Posterior cingulate gyrus (tissue), 11 donors: ENCODE measurements at places on chromosomes 12 and 14.
A peak's percentile ranks its signal among the peaks of the same experiment; 100 is the strongest.

DNA sequence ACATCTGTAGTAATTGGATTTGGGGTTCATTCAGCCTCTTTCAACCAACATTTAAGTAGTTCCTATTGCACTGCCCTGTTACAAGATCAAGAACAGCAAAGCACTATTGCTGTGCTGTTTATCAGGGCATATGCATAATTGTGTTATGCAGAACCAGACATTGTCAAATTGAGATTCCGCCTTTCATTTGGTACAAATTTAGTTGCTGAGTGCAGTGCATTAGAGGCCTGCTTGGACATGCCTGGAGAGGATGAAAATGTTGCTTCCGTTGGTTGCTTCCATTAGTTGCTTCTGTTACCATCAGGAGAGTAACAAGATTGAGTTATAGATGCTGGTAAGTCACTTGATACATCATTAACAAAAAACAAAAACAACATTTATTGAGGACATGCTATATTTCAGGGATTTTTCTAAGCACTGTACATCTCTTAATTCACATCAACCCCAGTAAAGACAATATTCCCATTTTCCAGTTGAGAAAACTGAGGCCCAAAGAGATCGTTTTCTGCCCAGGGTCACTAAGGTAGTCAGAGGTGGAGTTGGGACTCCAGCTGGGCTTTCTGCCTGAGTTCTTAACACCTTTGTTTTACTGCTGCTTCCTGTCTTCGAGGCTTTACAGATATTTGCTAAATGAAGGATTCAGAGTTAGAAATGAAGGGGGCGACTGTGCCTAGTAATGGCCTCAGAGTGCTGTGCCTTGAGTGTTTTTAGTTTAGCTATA lies 79.3 kb downstream of the PPP2R5C start:
- no peak for DNase-seq

- no peak for DNase-seq
Observed at GRCh38 chr12:81078469-81079196, 754 bp downstream of the ACSS3 start.

- DNase-seq: no peak
Observed at GRCh38 chr12:64389154-64389553, 1.4 kb downstream of the C12orf56 start.

- no peak for DNase-seq
Observed at GRCh38 chr12:42356344-42356743, 30.4 kb downstream of the PPHLN1 start.

GRCh38 chr12:127509066-127509778 lies 757.7 kb upstream of the TMEM132C start:
- DNase-seq: no peak

GRCh38 chr14:72666610-72667009 lies 227.3 kb downstream of the DPF3 start:
- no peak for DNase-seq

DNA sequence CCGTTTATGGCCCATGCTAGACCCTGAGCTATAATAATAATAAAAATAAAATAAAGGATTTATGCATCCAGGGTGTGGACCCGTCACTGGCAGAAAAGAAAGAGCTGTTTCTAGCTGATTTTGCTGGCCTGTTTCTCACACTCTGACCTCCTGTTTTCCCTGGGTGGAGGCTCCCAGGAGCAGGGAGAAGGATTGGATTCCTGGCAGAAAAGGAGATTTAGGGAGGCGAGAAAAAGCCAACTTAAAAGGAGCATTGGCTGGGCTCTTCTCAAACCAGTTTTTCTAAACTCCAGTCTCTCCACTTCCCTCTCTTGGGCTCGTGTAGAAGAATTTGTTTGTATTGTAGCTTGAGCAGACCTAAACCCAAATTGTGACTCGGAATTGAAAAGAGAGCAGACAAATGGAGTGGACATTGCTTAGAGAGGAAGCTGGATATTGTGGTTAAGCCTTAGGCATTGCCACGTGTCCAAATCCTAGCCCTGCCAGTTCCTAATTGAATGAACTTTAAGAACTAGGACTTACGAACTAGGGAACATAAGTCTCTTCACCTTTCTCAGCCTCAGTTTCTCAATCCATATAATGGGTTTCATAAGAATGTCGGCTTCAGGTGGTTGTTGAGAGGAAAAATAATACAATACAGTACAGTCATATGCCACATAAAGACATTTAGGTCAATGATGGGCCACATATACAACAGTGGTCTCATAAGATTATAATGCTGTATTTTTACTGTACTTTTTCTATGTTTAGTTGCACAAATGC lies 14.4 kb upstream of the TBX5 start:
- no peak for DNase-seq

DNA sequence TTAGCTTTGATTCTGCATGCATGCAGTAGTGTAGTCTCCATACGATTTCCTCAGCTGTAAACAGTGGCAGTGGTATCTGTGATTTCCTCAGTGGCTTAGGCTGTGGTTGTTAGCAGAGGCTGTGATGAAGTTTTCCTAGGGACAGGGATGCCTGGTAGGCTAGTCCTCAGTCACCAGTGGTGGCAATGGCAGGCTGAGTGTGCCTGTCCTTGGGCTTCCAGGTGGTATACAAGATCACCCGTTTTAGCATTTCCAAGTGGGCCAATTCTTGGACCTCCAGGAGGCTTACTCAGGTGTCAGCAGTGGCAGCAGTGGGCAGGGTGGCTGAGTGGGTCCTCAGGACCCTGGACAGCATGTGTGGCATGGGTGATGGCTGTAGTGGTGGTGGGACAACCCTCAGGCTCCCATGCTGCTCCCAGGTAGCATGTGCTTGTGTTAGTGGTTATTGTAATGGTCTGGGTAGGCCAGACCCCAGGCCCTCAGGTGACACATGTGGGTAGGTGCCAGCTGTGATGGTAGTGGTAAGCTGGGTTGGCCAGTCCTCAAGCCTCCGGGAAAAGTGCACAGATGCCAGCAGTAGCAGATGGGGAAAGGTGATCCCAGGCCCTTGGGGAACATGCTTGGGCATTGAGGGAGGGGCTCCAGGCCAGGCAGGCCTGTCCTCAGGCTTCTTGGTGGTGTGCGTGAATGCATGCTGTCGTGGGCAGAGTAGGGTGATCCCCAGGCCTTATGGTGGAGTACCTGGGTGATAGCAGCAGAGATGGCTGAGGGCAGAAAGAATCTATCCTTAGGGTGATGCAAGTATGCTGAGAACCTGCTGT lies 146.5 kb downstream of the PAPOLA start:
- no peak for DNase-seq

- DNase-seq: peak; percentile 95
Observed at GRCh38 chr12:41531147-41531829, 343.2 kb downstream of the PDZRN4 start.

- DNase-seq: no peak
Observed at GRCh38 chr12:89752341-89752740, 43.7 kb upstream of the ATP2B1 start.

- no peak for DNase-seq
Observed at GRCh38 chr12:50747817-50748216, 16.1 kb upstream of the ATF1 start.

DNA sequence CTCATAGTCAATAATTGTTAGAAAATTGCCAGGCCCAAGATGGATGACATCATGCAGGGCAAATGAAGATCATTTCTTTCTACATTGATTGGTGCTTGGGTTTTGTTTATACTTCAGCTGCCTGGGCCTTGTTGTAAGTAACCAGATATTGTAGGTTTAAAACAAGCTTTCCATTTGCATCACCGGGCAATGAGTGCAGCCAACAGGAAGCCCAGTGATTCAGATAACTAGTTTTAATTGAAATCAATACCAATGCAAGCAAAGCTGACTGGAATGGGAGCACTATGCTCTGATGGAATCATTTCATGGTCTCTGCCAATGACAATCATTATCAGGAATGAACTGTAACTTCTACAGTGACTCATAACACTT lies 279.3 kb downstream of the DUSP6 start:
- DNase-seq: no peak

DNA sequence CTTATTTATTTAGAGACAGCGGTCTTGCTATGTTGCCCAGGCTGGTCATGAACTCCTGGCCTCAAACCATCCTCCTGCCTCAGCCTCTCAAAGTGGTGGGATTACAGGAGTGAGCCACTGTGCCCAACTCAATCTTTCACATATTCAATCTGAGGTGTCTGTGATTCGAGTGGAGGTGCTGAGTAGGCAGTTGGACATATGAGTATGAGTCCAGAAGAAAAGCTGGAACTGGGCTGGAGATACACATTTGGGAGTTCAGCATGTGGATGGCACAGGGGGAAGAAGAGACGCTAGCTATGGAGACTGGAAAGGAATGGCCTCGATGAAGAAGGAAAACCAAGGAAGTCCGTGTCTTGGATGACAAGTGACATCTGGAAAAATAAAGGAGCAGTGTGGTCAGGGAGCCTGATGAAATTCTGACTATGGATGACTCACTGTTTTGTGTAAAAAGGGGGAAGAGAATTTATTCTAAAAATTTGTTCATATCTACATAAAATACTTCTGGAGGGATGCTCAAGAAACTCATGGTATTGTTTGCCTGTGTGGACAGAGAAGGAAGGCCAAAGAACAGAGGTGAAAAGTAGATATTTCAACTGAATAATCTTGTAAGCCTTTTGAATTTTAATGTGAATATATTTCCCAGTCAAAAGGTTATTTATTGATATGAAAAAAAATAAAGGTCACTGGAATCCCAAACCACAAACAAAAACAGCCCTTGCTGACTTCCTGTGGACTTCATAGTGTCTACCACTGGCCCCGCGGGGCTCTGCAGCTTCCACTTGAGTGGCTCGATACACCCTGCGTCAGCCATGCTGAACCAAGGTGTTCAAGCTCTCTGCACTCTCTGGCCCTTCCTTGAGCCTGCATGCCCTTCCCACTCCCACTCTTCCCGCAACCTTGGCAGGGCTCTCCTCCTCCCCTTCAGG lies 8.9 kb upstream of the LTA4H start:
- no peak for DNase-seq

DNA sequence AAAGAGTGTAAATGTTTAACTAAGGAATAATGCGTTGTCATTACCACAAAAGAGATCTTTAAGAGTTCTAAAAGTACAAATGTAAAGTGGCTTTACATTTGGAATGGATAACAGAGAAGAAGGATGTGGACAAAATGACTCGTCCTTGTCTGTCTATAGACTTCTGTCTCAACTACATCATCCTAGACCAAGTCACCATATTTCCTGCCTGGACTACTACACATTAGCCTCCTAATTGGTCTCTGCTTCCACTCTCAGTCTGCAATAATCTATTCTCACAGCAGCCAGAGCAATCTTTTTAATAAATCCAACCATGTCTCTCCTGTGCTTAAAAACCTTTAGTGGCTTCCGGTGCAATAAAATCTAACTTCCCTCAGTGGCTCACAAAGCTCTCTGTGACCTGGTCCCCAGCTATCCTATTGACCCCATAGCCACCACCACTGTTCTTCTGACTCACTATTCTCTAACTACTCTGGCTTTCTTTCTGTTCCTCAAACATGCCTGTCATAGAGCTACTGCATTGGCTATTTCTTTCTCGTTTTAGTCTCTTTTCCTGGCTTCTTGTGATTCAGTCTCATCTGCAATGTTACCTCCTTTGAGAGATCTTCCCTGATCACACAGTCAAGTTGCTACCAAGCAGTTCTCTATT lies 91.1 kb downstream of the MYF5 start:
- no peak for DNase-seq

DNA sequence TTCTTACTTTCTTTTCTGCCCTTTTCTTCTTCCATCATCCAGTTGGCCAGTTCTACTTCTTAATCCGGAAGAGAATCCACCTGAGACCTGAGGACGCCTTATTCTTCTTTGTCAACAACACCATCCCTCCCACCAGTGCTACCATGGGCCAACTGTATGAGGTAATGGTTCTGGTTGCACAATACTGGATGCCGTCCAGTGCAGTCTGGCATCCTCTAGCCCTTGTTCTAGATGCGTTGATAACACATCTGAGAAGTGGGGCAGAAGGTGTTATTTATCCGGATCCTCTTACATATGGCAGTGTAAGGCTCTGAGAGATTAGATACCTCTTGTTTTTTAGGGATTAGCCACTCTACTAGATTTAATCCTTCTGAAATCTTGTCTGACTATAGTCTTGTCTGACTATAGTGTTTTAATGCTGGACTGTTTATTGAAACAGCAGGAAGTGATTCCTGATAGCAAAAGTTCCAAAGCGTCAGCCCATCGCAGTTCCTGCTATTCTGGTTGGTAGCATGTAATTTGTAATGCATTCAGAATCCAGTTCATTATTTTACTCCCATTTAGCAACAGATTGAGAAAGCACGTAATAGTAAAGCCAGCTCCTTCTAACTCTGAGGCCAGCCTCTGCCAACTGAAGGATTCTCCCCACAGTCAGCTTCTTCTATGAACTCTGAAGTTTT lies 7.9 kb downstream of the GABARAPL1 start:
- DNase-seq: peak; percentile 59

DNA sequence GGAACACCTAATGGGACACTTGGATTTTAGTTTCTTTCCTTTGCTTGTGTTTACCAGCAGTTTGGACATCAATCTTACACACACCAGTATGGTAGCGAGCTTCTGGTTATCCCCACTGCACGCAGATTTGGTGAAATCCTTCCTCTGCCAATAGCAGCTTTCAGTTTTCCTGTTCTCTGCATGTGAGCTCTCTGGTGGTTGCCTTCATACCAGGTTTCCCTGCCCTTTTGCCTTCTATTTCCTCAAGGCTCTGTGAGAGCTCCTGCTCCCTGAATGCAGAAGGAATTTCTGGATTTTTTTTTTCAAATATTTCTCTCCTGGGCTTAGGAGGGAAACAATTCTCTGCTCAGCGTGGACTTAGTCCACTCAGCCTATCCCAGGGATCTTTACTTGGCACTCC lies 93.0 kb upstream of the CCDC91 start:
- DNase-seq: no peak

DNA sequence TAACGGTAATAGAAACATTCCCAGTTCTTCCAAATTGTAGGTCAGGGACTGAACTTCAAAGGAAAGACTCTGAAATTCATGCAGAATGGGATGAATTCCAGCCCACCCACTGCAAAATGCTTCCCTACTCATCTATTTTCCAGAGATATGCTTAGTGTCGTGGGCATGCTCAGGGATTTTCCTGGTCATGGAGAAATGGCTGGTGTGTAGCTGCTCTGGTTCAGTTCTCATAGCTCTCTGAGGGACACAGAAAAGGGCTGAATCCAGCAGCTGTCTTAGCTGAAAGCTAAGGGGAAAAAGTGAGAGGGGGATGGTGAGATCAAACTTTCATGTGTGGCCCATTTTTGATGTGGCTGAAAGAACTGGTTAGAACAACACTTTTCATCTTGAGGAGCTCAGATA lies 72.9 kb upstream of the KRAS start:
- no peak for DNase-seq

DNA sequence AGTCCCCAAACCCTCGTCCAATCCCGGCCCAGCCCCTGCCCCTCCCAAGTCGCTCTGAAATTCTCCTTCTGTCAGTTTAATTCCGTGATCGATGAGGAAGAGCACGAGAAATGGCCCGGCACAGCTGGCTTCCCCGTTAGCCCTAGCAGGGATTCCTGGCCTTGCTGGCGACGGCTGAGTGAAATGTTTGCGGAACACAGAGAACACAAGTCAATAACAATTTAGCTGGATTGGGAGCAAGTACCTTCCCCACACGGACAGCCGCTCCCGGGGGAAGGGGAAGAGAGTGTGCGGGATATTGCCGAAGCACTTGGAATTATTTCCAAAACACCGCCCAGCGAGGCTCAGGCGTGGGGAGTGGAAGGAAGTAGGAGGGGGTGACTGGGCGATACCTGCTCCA lies 134.6 kb downstream of the RBM19 start:
- DNase-seq: no peak
